ENCODE measurements at places on chromosomes 16 and 17.
A peak's percentile ranks its signal among the peaks of the same experiment; 100 is the strongest.

DNA sequence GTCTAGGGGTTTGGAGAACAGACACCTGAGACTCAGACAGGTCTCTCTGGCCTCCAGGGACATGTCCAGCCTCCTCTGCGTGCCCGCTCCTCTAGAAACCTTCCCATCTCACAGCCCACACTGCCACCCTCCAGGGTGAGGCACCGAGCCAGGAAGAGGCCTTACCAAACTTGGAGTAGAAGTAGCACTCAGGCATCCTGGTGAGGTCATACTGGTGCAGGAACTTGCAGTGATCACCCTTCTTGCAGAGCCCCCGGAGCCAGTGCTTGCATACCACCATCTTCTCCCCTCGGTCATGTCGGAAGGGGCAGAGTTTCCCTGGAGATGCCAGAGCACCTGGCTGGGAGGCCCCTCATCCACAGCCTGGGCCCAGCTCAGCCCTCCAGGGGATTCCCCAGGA is 4.2 kb downstream of the CPSF4L start:
- DNase-seq: no peak

DNA sequence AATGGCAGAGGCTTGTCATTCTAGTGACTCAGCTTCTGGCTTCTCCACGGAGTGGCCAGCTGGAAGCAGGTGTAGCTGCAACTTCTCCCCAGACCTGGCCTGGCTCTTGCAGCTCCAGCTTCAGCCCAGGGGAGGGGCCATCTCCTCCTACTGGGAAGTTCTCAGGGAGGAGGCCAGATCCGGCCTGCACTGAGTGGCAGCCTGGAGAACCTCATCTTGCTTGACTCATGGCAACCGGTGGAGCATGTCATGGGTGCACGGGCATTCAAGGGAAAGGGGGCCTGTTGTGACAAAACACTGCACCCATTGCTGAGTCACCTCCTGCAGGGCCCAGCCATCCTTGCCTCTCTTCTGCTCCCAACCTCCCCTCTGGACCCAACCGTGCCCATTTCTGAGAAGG is 273.9 kb upstream of the MAF start:
- no peak for DNase-seq

DNA sequence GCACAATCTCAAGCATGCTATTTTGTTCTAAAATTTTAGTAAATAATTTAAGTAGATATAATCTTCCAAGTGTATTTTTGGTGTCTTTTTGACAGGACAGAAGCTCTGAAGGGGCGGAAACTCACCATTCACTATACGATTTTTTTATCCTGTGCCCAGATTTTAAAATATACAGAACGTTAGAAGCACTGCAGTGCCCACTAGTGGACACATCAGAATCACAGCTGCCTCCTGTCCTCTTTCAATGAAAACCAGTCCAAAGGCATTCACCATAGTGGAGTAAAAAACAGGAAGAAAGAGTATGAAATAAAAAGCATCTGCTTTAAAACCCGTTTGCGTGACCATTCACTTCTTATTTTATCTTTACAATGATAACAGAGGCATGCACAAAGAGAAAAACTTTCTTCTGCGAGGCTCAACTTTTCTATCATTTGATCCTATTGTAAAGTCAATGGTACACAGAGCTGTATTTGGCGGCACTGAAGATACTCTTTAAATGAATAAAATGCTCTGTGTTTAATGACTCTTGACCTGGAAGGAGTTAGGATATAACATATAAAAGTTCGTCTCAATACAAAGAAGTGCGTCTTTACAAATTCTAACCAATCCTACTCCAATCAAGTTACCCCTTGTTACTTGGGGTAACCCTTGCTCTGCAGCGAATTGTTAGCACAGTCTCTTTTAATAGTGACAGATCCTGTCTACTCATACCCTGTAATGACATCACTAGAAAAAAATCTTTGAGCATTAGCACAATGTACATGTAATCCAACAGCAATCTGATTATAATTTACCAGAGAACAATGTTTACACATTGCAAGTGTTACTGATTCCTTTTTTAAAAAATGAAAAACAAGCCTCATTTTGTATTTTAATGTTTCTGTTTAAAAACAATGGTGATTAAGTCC is 339.8 kb upstream of the PSMD7 start:
- DNase-seq: peak; percentile 79

DNA sequence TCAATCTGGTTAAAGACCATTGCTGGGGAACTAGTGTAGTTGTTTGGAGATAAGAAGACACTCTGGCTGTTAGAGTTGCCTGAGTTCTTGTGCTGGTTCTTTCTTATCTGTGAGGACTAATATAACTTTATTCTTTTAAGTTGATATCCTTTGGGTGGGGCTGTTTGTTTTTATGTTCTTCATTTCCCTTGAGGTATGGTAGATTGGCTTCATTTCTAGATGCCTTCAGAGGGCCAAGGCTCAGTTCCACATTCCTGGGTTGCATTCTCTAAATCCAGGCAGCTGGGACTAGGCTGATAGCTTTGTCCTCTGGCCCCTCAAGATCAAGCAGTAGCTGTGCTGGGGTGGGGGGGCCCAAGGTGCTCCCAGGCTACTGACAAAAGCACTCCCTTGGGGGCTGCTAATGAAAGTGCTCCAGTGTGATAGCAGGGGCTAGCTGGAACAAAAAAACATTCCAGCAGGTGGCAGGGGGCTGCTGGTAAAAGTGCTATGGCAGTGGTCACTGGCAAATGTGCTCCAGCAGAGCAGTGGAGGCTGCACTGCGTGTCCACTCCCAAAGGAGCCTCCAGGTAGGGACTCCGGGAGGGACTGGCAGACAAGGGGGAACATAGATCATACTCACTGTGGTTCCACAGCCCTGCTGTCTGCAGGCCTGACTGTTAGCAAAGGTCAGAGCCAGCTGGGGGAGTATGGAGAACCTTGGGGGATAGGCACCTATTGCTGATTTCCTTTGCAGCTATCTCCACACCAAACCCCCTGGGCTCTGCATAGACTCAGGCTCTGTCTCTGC is 45.9 kb upstream of the KCNJ16 start:
- no peak for DNase-seq

GRCh38 chr16:86877835-86878234 is 299.5 kb downstream of the FOXL1 start:
- no peak for DNase-seq

DNA sequence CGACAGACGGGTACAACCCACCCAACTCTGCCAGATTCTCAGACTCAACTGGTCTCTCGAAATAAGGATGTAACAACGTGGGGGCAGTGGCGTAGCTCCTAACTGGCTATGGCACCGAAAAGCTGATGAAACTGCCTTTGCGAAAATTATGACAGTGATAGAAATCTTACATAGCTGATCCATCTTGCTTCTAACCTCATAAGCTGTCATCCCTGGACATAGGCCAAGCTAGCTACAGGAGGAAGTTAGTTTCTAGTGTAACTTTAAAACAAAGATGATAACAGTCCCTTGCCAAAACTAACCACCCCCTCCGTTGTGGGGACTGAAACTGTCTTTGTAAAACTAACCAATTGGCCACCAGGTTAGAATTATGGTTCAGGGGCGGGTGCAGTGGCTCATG is 220.1 kb downstream of the SLC39A11 start:
- DNase-seq: peak; percentile 66
